Nephron progenitor cell (in vitro differentiated cells): ENCODE measurements at places on chromosomes 4 and X.

GRCh38 chrX:140389331-140389730 is 115.5 kb downstream of the SOX3 start:
- DNase-seq: no peak

- no peak for DNase-seq
These were observed 52.7 kb downstream of the TBC1D9 start for GRCh38 chr4:140703463-140703862.

- no peak for DNase-seq
These were observed 32.3 kb upstream of the ASMTL start for GRCh38 chrX:1485033-1485432.

DNA sequence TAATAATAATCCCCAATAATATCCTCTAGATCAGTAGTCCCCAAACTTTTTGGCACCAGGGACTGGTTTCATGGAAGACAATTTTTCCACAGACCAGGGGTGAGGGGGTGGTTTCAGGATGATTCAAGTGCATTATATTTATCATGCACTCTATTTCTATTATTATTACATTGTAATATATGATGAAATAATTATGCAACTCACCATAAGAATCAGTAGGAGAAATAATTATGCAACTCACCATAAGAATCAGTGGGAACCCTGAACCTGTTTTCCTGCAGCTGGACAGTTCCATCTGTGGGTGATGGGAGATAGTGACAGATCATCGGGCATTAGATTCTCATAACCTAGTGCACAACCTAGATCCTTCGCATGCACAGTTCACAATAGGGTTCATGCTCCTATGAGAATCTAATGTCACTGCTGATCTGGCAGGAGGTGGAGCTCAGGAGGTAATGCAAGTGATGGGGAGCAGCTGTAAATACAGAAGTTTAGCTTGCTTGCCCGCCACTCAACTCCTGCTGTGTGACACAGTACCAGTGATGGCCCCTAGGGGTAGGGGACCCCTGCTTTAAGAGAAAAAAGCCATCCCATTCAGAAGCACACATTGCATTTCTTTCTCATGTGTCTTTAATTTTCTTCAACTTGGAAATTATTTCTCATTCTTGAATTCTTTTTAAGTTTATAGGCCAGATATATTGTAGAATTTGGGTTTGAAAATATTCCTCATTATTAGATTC is 16.0 kb upstream of the SH3RF1 start:
- DNase-seq: no peak

DNA sequence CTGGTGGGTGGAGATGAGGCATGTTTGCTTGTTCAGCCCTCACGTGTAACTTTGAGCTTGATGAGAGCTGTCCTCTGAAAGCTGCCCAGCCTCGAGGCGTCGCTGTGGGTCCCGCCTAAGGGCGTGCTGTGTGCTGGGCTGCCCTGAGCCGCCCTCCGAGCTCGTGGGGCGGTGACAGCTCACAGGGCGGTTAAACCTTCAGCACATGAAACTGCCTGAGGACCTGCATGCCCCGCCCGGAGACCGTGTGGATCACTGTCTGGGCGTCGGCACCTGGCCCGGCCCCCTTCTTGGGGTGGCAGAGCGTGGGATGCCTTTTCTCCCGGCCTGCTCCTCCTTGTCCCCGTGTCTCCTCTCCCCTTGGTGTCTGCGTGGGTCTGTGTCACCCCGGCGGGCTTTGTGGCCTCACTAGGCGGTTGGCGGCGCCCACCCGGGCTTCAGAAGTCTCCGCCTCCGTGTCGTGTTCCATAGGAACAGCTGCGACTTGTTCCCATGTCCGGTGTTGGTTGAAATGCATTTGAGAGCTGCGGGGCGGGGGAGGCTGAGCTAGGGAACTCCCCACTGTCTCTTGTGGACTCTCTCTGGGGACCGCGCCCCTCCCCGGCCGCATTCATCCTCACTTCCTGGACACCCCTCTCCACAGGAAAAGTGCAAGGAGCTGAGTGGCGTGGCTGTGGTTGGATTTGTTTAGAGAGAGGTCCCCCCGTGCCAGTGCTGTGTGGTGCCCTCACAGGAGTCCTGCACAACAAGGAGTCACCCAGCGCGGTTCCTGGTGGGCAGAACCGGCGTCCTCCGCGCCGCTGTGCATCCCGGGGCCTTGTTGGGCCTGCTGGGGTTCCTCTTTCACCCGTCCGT is 6.8 kb downstream of the AKAP17A start:
- DNase-seq: no peak

DNA sequence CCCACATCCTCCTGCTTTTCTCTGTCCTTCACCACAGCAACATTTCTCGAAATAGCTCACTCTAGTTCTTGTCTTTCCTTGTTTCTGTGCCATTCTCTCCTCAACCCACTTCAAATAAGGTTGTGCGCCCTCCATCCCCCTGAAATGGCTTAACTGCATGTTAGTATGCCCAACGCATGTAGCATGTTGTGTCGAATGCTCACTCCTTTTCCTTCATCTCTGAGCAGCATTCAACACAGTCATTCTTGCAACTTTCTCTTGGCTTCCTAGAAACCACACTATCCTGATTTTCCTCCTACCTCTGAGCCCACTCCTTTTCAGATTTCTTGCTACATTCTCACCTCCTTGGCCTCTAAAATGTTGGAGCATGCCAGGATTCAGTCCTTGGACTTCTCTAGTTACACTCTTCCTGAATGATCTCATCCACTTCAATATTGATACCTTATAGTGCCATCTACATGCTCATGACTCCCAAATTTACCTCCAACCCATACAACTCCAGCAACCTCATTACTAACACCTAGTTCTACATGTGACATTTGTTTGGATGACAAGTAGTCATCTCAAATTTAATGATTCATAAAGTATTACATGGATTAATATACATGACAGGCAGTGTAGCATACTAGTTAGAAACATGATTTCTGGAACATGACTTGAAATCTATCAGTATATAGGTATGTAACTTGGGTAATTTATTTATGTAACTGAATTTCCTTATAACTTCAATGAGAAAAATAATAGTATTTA is 22.3 kb downstream of the RBMX start:
- no peak for DNase-seq

- DNase-seq: no peak
These were observed 241.9 kb upstream of the SFRP2 start for GRCh38 chr4:154030746-154031145.

DNA sequence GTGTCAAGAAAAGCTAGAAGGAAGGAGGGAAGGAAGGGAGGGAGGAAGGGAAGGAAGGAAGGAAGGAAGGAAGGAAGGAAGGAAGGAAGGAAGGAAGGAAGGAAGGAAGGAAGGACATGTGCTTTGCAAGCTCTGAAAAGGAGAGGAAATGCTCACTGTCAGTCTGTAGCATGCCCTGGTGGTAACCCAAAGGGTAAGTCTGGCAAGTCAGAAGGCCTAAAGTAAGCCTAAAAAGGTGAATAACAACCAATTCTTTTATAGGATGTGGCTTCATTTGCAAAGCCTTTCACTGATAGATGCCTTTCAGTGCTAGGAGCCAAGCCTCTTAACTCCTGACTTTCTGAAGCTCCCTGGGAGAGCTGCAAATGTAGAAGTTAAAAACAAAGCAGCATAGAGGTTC is 542.6 kb downstream of the CFAP47 start:
- DNase-seq: no peak

GRCh38 chrX:19846995-19847790 is 40.2 kb downstream of the SH3KBP1 start:
- DNase-seq: no peak

GRCh38 chr4:166019441-166020220 is 146.6 kb downstream of the TLL1 start:
- DNase-seq: no peak

DNA sequence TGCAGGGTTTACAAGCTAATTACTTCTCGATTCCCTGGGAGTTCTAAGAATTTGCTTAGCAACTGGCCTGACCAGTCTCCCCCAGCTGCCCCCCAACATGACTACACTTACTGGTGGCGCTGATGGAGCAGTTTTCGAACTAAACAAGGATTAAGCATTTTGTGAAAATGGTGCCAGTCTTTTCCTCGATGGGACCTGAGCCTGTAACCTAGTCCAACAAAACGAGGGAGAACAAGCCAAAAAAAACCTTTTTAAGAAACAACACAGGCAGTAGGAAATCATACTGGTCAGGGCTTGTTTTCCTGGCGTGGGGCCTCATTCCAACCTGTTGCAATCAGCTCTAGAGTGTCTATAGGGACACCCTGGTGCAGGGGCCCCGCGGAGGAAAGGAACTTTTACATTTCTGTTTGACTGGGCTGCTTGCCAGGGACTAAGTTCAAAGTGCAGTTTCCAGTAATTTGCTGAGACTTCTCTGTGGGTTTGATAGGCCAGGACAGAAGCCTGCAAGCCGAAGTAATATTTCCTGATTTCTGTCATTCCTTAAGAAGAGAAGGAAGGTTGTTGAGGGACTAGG is 158.7 kb downstream of the SPRY1 start:
- no peak for DNase-seq

DNA sequence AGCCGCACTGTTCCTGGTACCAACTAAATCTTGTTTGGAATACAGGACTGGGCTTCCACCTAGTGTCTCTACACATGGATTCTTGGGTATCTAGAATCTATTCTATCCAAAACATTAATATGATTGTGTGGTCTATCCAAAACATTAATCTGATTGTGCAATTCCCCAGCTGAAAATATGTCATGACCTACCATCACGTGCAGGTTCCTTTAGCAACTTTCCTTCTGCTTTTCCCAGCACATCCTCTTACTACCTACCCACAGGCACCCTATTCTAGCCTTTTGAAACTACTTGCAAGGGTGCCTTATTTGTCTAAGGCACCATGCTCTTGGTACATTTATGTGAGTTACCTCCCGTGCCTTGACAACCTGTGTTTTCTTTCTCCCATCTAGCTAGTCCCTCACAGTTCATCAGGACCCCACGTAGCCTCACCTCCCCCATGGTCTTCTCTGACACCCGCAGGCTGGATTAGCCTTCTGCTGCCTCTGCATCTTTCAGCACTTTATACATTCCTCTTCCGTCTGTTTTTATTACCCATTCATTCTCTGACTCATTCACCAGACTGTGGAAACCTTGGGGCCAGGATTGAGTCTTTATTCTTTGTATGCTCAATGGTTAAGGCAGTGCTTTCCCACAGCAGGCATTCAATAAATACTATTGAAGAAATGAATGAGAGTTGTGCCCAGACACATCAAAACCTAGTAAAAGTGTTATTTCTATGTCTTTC is 88.8 kb upstream of the FAM9B start:
- DNase-seq: no peak

GRCh38 chr4:98919996-98920395 is 8.9 kb downstream of the EIF4E start:
- no peak for DNase-seq

DNA sequence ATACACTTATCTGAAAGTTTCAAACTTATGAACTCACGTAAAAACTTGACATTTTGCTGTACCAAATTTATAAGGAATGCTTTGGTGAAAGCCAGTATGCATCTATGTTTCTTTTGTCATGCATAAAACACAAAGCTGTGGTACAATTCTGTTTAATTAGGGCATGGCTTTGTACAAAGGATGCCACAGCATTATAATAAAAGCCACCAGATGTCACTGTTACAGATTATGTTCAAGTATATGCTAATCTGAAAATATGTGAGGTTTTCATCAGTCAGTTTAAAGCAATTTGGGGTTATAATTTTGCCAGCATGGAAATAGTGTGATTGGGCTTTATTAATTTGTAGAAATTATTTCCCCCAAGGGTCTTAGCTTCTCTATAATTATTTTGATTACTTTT is 69.0 kb downstream of the ATOH1 start:
- DNase-seq: no peak

GRCh38 chr4:72449705-72450104 is 119.3 kb downstream of the ADAMTS3 start:
- DNase-seq: no peak

GRCh38 chr4:148795156-148795864 is 353.1 kb upstream of the NR3C2 start:
- no peak for DNase-seq

GRCh38 chr4:2790583-2791517 is 2.0 kb upstream of the SH3BP2 start:
- no peak for DNase-seq

- no peak for DNase-seq
These were observed 48.1 kb upstream of the HMX1 start for GRCh38 chr4:8919651-8920288.

DNA sequence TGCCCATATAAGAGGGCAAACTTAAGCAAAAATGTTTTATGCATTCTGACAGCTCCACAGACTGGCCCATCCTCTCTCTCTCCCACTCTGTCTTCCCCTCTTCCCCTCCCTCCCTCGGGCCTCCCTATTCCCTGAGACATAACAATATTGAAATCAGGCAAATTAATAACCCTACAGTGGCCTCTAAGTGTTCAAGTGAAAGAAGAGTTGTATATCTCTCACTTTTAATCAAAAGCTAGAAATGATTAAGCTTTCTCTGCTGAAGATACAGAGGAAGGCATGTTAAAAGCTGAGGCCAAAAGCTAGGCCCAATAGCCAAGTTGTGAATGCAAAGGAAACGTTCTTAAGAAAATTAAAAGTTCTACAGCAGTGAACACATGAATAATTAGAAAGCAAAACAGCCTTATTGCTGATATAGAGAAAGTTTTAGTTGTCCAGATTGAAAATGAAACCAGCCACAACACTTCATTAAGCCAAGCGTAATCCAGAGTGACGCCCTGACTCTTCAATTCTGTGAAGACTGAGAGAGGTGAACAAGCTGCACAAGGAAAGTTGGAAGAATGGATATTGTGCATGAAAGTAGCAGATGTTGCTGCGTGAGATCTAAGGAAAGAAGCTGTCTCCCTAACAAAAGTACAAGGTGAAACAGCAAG is 54.9 kb downstream of the USO1 start:
- DNase-seq: no peak

- DNase-seq: no peak
These were observed 26.3 kb downstream of the CNGA1 start for GRCh38 chr4:47990145-47990544.

DNA sequence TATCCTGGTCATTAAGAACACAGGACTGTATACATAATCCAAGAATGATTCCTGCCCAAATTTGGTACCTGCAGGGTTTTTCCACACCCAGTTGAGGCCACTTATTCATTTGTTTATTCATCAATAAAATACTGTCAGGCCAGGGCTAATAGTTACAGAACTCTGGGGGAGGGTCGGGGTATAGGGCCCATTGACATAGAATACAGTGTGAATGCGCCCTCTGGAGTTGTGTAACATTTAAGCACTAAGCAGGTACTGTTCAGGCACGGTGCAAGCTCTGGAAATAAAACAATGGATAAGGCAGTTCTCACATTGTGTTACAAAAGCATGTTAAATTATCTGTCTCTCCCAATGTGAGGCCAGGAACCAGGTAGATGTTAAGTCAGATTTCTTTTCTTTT is 30.8 kb upstream of the LRBA start:
- no peak for DNase-seq

DNA sequence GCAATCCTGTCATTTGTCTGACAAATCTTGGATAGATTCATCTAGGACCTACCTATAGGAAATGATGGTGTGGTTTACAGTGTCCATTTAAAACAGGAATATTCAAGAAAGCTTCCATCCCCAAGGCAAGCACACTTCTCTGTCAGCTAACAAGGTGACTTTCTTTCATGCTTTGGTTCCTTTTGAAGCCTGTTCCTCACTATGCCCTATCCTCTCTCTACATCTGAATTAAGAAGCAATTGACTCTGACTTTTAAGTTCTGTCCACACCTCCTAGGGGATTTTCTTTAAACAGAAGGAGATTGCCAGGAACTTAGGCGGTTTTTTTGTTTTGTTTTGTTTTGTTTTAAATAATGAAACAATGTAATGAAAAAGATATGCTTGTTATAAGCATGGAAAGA is 1181.4 kb upstream of the TENM3 start:
- DNase-seq: no peak
